Thyroid gland (tissue), 4 donors: ENCODE measurements at places on chromosomes 16 and 17. TPM values are rescaled to one million over a fixed set of nuclear protein-coding genes. Genes with fewer than 3 reads are reported as not detected.

SLC52A1 gene
- 0.11 TPM for total RNA-seq

HBZ gene
- total RNA-seq = not detected

DNA sequence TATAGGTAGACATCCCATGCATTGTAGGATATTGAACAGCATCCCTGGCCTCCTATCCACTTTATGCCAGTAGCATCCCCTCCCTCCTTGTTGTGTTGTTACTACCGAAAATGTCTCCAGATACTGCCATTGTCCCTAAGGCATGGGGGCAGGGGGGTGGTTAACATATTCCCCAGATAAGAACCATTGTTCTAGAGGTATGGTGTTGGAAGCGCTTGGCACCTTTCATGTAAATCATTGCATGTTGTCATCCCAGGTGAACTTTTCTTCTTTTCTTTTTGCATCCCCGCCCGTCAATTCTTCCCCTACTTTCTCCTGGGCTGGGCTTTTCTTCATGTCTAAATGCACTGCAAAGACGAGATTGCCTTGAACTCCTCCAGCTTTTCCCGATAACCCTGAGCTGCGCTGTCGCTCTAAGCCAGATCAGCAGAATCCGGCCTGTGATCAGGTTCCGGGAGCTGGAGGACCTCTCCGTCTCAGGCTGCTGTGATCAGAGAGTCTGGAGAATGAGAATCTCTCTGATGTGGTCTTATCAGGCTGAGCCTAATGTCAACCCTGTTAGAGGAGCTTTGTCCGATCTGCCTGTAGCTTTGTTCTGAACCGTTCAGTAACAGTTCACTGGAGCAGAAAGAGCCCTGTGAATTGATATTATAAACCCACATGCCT lies 76.2 kb downstream of the RBFOX1 start:
- H3K27me3 ChIP-seq = no peaks in the 10 kb centered on the region
- no peak overlapping the region for H3K27ac ChIP-seq
- DNase-seq = no peak
- H3K4me1 ChIP-seq = no peaks in the 10 kb centered on the region
- no peak overlapping the region for H3K4me3 ChIP-seq
- no peaks in the 10 kb centered on the region for H3K36me3 ChIP-seq

DNA sequence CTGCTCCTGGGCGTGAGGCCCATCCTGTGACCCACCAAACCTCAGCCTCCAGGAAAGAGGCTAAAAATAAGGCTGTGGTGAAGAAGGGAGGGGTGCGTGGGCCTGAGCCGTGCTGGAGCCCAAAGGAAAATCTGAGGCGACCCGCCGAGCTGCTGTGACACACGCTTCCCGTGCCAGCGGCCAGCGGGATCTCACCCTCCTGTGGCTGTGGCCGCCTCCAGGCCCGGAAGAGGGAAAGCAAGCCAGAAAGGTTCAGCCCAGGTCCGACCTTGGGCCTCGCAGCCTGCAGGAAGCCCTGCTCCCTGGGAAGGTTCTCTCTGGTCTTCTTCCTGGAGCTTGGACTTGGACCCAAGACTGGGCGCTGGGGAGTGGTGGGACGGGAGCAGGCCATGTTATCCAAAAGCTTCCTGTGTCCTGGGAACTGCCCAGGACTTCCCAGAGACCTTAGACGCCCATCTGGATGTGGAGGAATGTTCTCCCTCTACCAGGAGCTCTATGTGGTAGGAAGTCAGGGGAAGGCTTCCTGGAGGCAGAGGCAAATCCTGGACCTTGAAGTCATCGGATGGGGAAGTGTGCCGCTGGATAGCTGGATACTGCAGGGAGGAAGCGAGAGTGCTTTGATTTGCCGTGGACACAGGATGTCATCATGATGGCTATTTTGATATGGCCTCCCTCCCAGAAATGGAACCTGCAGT lies 11.4 kb downstream of the SPNS2 start:
- DNase-seq = no peak
- H3K4me1 ChIP-seq = peaks cover 66% of the 10 kb centered on the region
